ENCODE measurements at places on chromosomes 11 and 22.

GRCh38 chr11:41459465-41460401 is at the start of gene LRRC4C:
Gene LRRC4C, minus strand, starts transcription at chr11:41459652.
- no peak for DNase-seq

GRCh38 chr11:117425679-117426296 is 98.1 kb downstream of the CEP164 start:
- no peak for DNase-seq

DNA sequence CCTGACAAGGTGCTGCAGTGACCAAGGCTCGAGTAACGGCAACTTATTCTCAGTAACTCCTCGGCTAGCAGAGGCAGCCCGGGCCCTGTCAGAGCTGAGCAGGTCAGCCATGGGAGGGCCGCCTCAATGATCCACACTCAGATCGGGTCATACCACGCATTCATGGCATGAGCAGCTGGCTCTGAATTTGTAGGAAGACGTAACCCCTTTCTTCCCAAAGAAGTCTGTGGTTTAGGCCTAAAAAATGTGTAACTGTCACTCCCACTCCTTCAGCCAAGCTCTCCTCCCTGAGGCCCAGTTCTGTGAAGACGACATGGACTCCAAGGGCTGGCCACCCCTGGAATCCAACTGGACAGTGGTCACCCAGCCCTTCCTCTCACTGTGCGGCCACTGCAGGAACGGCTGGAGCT is 30.0 kb downstream of the PPP2R1B start:
- DNase-seq = no peak

DNA sequence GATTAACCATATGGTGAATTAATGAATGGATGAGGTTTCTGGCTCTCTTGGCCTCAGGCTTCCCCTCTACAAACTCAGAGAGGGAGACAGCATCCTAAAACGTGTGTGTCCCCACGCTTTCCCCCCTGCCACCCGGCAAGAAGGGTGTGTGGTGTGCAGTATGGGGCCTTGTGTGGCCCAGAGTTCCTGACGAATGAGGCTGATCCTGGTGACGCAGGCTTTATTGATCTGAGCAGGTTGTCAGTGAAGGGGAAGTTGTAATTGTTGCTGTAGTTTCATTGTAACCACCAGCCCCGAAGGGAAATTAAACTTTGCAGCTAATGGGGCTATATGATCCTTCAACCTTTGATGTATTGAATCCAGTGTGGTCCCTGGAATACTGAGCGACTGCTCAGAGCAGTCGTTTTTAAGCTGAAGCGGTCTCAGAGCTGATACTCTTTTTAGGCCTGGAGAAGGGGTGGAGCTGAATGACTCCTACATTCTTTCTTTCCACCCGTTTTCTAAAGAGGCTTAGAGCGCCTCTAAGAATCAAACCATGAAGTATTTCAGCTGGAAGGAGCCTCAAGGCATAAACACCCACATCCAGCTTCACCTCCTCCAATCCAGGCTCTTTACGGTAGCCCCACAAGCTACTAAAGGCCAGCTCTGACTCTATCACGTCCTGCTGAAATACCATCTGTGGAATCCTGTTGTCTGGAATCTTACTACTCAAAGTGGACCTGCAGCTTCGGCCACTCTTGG is 284.7 kb downstream of the MIAT start:
- no peak for DNase-seq

DNA sequence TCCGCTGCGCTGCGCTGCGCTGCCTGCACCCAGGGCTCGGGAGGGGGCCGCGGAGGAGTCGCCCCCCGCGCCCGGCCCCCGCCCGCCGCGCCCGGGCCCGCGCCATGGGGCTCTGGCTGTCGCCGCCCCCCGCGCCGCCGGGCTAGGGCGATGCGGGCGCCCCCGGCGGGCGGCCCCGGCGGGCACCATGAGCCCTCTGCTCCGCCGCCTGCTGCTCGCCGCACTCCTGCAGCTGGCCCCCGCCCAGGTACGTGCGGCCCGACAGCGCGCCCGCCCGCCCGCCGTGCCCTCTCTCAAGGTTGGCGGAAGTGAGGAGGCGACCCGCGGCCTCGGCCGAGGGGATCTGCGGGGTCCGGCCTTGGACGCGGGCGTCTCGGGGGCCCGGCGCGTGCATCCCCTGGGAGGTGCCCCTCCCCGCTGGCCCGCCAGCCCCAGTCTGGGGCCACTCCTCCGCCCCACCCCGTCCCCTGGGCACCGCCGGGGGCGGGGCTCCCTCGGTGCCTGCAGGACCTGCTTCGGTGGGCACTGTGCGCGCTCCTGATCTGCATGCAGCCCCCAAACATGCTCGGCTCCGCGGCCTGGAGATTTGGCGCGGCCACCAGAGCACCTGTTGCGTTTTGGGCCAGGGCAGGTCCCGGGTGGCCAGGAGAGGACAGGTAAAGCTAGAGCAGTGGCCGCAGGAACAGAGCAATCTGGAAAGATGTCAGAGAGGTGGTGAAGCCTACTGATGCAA is 429 bp downstream of the VEGFB start:
- DNase-seq = no peak

All from PC-9 (cell line).